Stomach (tissue), 19 donors: ENCODE measurements at places on chromosomes 16 and 17. TPM values are rescaled to one million over a fixed set of nuclear protein-coding genes. Genes with fewer than 3 reads are reported as not detected.

DNA sequence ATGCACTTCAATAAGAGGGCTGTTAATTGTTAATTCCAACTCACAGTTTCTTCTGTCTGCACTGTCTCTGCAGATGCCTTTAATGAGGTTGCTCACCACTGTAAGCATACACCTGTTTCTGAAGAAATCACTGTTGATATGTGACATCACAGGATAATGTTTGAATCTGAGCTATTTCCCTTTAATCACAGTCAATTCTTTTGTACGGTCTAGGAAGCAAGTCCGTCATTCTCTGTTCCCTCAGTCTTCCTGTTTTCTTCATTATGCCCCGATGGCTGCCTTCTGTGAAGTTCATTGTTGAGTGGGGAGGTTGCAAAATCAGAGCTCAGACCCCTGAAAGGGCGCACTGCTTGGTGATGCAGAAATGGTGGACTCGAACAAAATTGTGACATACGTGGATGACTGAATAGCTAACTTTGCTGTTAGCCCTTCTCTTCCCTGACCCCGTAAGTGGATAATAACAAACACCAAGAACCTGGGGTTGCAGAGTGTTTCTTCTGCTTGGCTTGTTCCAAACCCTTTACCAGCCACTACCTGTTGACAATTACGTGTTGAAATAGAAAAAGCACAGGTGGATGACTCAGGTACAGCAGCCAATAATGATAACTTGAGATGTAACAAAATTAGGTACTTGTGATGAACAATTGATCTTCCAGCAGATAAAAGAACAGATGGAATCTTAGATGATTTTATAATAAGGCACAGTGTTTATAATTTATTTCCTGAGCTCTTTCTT is 71.9 kb upstream of the AXIN2 start:
- peaks cover 31% of the 10 kb centered on the region for H3K4me1 ChIP-seq
- no peak overlapping the region for H3K4me3 ChIP-seq
- no peak for DNase-seq
- peak overlapping the region; percentile 13 for H3K27ac ChIP-seq
- H3K27me3 ChIP-seq, result no peaks in the 10 kb centered on the region
- H3K36me3 ChIP-seq, result no peaks in the 10 kb centered on the region

DNA sequence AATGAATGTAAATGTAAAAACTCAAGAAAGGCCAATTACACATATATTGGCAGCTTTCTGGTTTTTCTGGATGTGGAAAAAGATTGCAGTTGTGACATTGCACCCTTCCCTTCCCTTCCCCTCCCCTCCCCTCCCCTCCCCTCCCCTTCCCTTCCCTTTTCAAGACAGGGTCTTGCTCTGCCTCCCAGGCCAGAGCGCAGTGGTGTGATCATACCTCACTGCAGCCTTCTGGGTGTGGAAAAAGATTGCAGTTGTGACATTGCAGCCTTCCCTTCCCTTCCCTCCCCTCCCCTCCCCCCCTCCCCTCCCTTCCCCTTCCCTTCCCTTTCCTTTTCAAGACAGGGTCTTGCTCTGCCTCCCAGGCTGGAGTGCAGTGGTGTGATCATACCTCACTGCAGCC is 41.7 kb downstream of the PIK3R5 start:
- H3K27me3 ChIP-seq, result peaks cover 3% of the 10 kb centered on the region
- H3K4me1 ChIP-seq, result no peaks in the 10 kb centered on the region
- peak overlapping the region; percentile 71 for H3K27ac ChIP-seq
- H3K4me3 ChIP-seq, result no peak overlapping the region
- no peak for DNase-seq

Gene PDILT
- 20.1 TPM for total RNA-seq

Gene GPR142
- not detected for total RNA-seq

DNA sequence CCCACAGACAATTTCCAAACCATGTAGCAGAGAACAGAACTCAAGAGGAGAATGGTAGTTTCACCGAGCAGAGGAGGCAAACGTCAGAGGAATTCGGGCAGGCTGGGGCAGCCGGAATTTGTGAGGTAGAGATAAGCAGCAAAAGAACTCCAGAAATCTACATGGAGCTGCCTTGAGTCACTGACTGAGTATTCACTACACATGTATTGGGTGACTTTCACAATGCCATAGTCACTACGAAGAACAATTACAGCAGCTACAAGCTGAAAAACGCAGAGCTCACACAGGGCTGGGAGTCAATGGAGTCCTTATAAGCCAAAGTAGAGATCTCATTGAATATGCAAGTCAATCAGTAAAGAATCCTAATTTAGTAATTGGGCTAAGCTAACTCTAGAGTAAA is 13.4 kb downstream of the CMC2 start:
- H3K4me1 ChIP-seq, result peaks cover 7% of the 10 kb centered on the region
- peak overlapping the region; percentile 38 for H3K27ac ChIP-seq
- H3K4me3 ChIP-seq, result no peak overlapping the region
- no peaks in the 10 kb centered on the region for H3K27me3 ChIP-seq

- no peak overlapping the region for H3K27ac ChIP-seq
- H3K36me3 ChIP-seq, result no peaks in the 10 kb centered on the region
- no peak for DNase-seq
- no peaks in the 10 kb centered on the region for H3K27me3 ChIP-seq
Observed at GRCh38 chr16:62709794-62710193, 673.6 kb upstream of the CDH8 start.
